ENCODE measurements at places on chromosomes 1 and 21.

- DNase-seq, result no peak
Observed at GRCh38 chr21:22468893-22469292, 1470.7 kb downstream of the NCAM2 start.

DNA sequence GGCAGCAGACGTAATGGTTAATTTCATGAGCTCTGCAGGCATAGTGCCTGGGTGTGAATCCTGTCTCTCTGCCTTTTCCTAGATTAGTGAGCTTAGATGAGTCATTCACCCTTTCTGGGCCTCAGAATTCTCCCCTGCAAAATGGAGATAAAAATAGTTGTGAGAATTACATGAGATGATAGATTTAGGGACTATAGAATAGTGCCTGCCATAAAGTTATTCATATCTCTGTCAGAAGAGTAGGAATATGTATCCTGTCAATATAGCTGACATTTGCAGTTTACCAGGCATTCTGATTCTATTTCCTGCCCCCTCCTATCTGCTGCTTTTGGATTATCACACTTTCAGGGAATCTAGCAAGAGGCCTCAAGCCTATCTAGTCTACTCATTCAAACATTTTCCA, 112.0 kb downstream of the PDE4B start:
- no peak for DNase-seq

DNA sequence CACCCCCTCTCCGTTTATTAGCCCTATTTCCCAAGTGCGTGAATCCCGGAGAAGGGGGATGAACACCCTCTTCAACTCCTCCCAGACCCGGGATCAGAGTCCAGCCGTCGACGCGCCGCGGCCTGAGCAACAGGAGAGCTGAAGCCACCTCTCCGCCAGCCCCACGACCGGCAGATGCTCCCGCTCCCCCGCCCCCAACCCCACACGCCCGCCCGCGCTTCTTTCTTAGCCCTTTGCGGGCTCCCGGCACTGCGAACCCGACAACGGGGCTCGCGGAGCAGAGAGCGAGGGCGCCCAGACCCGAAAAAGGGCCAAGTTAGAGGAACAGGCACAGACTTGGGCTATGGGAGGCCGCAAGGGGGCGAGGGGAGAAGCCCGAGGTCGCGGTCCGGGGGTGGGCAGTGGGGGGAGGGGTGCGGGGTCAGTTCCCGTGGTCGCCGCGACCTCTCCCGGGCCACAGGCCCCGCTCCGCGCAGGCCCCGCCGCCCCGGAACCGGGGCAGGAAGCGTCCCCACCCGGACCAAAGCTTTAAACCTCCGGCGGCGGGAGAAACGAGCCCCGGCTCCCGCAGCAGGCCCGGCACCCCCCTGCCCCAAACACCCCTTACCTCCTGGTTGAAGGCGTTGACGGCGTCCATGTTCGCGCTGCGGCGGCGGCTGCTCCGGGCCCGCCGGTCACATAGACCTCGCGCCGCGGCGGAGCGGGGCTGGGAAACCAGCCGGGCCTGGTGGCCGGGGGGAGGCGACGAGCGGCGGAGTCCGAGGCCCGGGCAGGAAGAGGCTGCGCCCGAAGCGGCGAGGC, 662 bp downstream of the SCAF4 start:
- DNase-seq, result no peak

DNA sequence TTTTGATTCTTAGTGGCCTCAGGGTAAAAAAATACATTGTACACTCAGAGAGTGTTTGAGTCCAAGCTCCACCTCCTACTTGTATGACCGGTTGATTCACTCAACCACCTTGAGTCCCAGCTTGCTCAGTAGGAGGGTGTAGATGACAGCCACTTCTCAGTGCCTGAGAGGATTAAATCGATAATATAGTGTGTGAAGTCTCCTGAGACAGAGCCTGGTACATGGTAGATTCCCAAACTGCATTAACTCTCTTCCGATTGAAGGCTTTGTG, 38.4 kb downstream of the NCMAP start:
- no peak for DNase-seq

DNA sequence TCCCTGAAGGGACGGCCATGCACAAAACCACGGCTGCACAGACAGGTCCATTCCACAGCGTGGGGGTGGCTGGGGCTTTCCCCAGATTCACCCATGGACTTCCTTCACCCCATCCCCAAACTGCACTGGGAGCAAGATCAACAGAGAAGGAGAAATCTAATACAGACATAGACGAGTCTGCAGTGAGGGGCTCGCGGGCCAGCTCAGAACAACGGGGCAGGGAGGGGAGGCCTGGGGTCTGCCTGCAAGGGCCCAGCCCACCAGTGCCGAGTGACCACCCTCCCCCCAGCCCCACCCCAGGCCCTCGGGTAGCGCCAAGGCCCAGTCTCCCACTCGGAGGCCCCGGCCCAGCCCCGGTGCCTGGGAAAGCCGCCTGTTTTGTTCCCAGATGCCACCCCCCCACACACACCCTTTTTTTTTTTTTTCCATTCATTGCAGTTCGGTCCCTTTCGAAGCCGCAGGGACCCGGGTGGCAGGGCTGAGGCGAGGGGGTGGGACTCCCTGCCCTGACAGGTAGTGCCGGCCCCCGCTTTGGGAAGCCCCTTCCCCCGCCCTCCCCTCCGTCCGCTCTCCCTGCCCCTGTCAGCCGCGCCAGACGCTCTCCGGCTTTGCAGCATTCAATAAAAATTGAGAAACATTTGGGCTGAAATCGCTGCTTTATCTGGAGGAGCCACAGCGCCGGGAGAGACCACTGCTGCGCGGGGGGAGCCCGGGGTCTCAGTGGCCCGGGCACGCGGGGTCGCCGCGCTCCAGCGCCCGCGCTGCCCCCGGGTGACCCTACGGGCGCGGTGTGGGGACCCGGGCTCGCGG, 543 bp upstream of the EPHB2 start:
- DNase-seq, result no peak

DNA sequence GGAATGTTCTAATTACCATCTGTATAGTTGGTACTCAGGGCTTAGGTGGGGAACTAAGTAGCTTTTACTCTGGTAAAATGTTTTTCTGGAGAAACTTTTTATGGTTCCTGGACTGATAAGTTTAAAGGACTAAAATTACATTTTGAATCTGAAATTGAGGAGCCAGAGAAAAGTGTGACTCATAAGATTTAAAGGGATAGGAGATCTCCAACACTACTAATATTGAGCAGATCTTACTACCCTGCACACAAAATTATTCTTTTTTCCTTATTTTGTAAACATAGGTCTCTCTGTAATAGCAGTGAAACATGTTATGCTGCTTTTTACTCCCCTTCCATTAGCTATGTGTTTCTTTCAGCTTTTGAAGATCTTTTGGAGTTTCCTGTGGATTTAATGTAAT, 32.5 kb downstream of the MTF2 start:
- no peak for DNase-seq
